ENCODE measurements at places on chromosomes 6 and 20.

DNA sequence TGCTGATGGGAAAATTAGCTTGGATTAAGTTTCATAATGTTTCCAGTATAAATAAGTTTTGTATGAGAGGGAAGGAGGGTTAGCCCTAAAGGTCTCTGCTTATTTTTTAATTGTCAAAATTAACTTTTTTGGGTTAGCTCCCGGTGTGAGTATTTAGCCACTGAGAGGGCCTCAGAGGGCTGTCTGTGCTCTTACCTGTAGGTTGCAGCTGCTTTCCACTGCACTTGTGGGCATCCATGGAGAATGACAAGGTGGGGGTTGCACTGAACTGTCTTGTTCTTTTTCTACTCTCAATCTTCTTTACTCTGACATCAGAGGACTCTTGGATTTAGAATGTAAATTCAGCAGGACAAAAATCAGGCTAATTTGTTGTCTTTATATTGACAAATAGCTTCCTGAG lies 81.4 kb downstream of the CD164 start:
- H3K27me3 ChIP-seq: no peaks in the 10 kb centered on the region
- no peaks in the 10 kb centered on the region for H3K4me1 ChIP-seq
- H3K4me3 ChIP-seq: no peak overlapping the region
- H3K36me3 ChIP-seq: no peaks in the 10 kb centered on the region
- no peak for DNase-seq
- H3K27ac ChIP-seq: no peak overlapping the region

DNA sequence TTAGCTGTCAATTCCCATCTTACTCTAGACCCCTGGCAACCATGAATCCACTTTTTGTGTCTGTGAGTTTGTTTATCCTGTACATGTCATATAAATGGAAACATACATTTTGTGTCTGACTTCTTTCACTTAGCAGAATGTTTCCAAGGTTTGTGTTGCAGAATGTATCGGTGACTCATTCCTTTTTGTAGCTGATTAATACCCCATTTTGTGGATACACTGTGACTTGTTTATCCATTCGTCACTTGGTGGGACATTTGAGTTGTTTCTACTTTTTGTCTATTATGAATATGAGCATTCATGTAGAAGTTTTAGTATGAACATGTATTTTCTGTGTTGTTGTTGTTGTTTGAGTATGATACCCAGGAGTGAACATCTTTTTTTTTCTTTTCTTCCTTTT lies 21.4 kb downstream of the CDYL start:
- H3K4me1 ChIP-seq: peaks cover 3% of the 10 kb centered on the region
- no peak for DNase-seq
- no peak overlapping the region for H3K4me3 ChIP-seq
- no peaks in the 10 kb centered on the region for H3K36me3 ChIP-seq
- no peaks in the 10 kb centered on the region for H3K27me3 ChIP-seq

DNA sequence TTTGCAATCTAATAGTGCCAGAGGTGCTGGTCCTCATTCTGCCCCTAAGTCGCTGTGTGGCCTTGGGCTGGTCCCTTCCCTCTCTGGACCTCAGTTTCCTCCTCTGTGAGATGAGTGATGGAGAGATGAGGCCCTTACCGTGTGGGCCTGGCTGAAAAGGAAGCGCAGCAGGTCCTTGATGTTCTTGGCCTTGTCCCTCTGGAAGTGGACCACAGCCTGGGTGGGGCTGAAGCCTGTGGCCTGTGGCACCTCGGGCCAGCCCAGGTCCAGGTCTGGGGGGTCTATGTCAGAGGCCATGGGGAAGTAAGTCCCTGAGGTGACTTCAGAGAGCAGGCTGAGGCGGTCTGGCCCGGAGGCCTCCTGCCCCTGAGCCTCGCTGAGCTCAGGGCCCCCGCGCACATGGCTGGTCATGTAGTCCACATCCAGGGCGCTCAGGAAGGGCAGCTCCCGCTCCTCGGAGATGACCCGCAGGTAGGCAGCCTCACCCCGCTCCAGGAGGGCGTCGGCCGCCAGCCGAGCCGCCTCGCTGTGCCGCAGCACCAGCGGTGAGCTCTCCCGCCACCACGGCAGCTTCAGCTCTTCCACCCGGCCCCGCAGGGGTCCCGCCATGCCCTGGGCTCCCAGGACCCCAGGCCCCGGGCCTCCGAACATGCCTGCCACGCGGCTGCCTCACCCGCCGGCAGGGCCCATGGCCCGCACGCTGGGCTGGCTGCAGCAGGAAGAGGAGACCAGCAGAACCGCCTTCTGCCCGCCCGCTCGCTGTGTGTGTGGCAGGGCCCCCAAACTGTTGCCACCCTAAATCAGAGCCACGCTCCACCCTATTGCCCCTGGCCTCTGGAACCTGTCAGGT lies at the start of gene FAM83C:
Gene FAM83C, minus strand, starts transcription at position 772 of the 850 bp plus-strand sequence. Its CDS starts 121 bp downstream, at position 651.
- H3K27me3 ChIP-seq: peaks cover 52% of the 10 kb centered on the region
- no peak within 1 kb of the TSS for H3K4me3 ChIP-seq
- DNase-seq: no peak
- H3K4me1 ChIP-seq: no peaks in the 10 kb centered on the region
- H3K36me3 ChIP-seq: no peaks in the 10 kb centered on the region

- no peak overlapping the region for H3K27ac ChIP-seq
- no peak for DNase-seq
- H3K4me3 ChIP-seq: no peak overlapping the region
- H3K4me1 ChIP-seq: no peaks in the 10 kb centered on the region
Observed at GRCh38 chr6:90347411-90347851, 50.8 kb upstream of the BACH2 start.

GRCh38 chr6:168450917-168451316 lies 9.9 kb downstream of the SMOC2 start:
- no peaks in the 10 kb centered on the region for H3K36me3 ChIP-seq
- H3K27me3 ChIP-seq: peaks cover 42% of the 10 kb centered on the region
- no peak for DNase-seq

GRCh38 chr6:122028933-122029522 lies 370.4 kb upstream of the HSF2 start:
- H3K27ac ChIP-seq: no peak overlapping the region
- no peaks in the 10 kb centered on the region for H3K4me1 ChIP-seq
- no peak overlapping the region for H3K4me3 ChIP-seq
- no peaks in the 10 kb centered on the region for H3K36me3 ChIP-seq
